ENCODE measurements at places on chromosomes 7 and 10.
A peak's percentile ranks its signal among the peaks of the same experiment; 100 is the strongest.

GRCh38 chr10:121774404-121774803 is 153.4 kb downstream of the ATE1 start:
- DNase-seq: no peak

DNA sequence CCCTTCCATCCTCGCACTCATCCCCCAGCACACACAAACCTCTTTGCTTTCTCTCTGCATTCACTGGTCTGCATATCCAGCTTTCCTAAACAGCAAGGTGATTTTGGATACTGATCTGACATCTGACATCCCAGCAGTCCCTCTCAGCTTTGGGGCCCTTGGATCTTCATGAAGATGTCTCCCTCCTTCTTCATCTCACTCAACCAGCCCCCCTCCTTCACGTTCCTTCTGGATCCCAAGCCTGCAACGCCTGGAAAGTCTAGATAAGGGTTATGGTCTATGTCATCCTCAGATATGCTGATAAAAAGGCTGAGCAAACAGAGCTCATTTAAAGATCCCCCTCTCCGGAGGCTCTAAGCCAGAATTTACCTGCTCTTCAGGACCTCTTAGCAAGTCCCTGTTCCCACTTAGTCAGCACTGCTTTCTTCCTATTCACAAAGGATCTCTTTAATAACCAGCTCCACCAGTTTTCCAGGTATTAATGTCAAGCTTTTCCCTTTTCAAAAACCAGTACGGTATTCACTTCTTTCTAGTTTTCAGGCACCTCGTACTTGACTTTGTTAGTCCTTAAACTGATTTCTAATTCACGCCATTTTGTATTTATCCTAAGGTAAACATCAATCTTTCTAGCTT is 38.9 kb downstream of the CREB3L2 start:
- DNase-seq: peak; percentile 26

- DNase-seq: no peak
These were observed 6.4 kb downstream of the NFKB2 start for GRCh38 chr10:102401735-102402511.

DNA sequence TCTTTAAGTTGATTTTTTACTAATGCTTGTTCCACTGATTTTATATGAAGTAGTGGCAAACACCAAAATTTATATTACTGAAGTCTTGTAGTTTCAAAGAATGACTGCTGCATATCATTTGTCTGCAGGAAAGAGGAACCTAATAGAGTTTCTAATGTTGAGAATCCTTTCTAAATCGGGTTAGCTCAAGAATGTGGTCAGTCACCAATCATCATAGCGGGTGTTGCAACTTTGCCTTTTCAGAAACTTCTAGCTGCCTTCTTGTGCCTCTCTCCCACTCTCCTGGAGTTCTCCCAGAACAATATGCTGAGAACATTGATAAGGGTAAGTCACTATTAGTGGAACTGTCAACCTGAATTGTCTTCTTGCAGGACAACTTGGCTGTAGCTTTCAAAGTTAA is 524.8 kb upstream of the SORCS1 start:
- no peak for DNase-seq

- no peak for DNase-seq
These were observed 79.0 kb upstream of the HABP2 start for GRCh38 chr10:113473851-113474250.

DNA sequence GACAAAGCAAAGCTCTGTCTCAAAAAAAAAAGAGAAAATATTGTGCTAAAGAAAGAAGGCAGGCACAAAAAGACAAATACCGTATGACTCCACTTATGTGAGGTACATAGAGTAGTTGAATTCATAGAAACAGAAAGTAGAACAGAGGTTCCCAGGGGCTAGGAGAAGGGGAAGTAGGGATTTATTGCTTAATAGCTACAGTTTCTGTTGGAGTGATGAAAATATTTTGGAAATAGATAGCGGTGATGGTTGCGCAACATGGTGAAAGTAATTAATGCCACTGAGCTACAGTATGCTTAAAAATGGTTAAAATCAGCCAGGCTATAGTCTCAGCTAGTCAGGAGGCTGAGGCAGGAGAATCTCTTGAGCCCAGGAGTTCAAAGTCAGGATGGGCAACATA is 18.5 kb upstream of the NPFFR1 start:
- no peak for DNase-seq

- DNase-seq: no peak
These were observed 165.9 kb upstream of the PLXNA4 start for GRCh38 chr7:132742189-132742612.

- no peak for DNase-seq
These were observed 12.7 kb upstream of the LRMDA start for GRCh38 chr10:75418712-75419111.

DNA sequence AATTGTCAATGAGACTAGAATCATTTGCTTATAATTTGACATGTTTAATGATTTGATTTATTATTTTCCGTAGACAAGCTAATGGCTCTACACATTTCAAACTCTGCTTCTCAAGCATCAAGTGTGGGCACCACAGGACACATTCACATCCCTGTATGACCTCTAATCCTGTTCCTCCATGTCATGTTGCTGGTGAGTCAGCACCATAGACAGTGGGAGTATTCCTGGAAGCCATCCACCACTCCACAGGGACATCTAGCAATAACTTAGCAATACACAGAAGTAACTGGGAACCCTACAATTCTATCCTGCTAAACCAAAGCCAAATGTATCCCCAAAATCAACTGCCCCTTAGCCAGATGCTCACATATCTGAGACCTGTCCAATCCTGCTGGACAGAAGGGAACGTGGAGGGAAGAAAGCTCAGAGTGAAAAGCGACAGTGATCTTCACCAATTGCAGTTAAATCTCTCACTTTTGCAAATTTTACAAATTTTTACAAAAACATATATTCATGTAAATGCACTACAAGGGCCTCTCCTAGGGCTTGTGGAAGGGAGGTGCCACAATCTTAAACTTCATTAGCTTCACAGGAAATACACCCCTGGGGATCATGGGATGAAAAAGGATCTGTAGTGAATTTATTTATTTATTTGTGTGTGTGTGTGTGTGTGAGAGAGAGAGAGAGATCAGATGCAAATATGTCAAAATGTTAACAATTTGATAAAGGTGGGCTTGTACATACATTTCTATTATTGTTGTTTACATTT is 126.5 kb downstream of the GFRA1 start:
- DNase-seq: no peak

- DNase-seq: no peak
These were observed 254.3 kb downstream of the IPMK start for GRCh38 chr10:58013406-58013805.

- DNase-seq: no peak
These were observed 64.8 kb downstream of the SGCE start for GRCh38 chr7:94591176-94591575.

Measured in hematopoietic multipotent progenitor cell treated with erythropoietin and hydrocortisone succinate and interleukin-3 and kit ligand, for 17 days (in vitro differentiated cells).